ENCODE measurements at places on chromosomes 7 and 10.
A peak's percentile ranks its signal among the peaks of the same experiment; 100 is the strongest.

- no peak for DNase-seq
Observed at GRCh38 chr10:104080762-104081161, 4.9 kb downstream of the COL17A1 start.

DNA sequence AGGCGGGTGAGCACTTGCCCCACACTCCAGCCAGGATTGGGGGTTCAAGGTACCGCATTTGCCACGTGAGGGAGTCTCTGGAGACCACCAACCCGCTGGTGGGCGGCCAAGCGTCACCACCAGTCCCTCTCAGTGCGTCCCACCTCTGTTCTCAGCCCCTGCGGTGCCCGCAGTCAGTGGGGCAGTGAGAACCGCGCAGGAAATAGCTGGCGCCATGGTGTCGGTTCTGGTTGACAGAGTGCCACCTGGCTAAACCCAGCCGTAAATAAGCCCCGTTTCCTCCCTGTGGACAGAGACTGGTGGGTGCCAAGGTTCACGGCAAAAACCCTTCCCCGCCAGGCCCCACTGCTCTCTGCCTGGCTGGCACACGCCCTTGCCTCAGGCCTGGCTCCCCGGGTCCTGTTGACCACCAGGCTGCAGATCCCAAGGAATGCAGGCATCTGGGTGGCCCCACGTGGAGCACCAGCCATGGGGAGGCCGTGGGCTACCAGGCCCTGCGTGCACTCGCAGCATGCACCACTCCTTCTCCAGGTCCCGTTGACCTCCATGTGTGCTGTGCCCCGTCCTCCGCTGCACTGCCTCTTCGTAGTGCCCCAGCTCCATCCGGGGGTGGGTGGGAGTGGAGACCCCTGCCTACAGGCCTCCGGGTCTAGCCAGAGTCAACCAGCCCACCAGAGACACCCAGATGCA is 140.0 kb downstream of the LHPP start:
- no peak for DNase-seq

DNA sequence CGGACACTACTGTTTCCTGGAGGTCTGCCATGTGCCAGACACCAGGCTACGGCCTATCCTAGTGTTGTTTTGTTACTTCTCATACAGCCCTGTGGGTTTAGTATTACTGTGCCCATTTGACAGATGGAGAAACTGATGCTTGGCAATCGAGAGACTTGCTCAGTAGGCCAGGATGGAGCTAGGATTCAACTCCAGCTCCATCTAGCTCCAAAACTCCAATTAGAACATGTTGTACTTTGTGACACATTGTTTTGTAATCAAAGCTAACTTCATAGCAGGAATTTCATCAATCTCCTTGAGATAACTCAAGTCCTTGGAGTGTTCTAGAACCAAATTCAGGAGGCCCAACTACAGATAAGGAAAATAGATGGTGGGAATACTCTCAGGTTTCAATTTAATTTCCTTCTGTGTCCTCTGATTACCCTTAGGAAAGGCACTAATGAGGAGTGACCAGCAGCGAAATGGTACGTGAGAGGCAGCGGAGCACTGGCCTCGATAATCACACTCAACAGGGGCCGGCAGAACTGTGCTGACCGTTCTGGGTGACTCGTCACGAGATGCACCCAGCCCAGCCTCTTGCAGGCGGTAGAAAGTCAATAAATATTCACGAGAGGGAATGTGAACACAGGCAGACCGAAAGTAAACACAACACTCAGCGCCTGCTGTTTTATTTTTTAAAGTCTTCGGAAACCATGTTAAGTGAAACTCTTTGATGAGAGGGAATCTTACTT is 269.6 kb upstream of the NEBL start:
- DNase-seq = no peak

DNA sequence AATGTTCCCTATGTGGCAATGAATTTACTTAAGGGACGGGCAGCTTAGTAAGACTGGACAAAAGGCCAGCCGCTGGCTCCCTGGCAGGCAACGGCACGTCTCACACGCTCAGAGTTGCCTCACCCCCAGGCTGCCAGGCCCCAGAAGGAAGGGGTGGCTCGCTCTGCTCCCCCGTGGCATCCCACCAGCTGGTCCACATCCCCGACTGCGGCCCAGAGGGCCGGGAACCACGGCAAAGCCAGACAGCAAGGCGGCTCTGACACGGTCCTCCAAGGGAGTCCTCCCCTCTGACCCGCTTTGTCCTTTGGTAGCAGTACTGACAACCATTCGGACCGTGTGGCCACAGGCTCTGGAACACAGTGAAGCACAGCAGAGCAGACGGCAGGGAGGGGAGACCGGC is 34.1 kb downstream of the NUDT1 start:
- DNase-seq = no peak

GRCh38 chr10:7315906-7316305 is 94.9 kb downstream of the SFMBT2 start:
- DNase-seq = no peak

DNA sequence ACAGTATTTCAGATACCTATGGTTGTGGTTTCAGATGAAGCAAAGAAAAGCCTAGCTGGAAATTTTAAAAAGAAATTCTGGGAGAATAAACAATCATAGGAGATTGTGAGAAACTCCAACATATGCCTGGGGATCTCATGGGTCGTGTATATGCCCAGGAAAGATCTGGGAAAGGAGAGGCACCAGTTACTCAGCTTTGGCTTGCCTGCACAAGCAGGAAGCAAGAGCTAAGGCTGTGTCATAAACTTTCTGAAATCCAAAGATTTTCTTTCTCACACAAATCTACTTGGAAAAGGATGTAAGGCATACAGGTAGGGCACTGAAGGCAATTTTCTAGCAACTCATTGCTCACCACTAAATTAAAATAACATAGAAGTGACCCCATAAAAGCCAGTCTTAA is 373.6 kb downstream of the CDC14C start:
- DNase-seq = no peak

- peak; percentile 39 for DNase-seq
Observed at GRCh38 chr7:117395743-117396142, 31.6 kb downstream of the ASZ1 start.
